Stimulated activated CD8-positive, alpha-beta memory T cell treated with anti-CD3 and anti-CD28 coated beads, Interleukin-7, amount 100 ng/mL, for 1 hour (primary cell): ENCODE measurements at places on chromosomes 1 and 21.

- DNase-seq: no peak
Measured at GRCh38 chr1:95386371-95386770, 152.4 kb downstream of the RWDD3 start.

DNA sequence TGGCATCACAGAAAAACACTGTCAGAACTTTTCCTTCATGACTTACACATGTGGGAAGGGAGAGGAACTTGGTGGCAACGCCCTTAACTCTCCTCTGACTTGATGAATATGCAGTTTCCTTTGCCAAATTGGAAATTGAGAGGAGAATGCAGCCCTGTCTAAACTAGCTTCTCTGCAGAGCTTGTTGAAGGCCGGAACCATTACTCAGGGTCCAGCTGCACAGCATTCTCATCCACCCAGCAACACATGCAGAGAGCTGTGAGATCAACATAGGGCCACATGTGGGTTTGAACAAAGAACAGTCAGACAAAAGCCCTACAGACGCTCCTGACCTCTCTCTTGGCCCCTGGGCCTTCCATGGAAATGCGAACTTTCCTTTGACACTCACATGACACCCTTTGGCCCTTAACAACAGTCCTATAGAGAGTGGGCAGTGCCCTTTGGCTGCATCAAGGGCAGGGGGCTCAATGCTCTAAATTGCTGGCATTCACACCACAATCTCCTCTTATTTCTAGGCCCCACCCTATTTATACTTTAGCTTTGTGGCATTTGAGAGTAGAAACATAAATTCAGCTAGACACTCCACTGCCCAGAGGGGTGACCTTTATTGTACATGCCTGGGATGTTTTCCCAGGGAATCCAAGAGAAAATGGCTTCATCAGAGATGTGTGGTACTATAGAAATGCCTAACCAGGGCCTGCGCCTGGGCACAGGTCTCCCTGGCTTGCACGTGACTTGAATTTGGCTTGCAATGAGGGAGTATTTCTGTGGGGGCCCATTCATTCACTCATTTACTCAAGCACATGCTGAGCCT is 64.4 kb downstream of the CDC7 start:
- DNase-seq: no peak

DNA sequence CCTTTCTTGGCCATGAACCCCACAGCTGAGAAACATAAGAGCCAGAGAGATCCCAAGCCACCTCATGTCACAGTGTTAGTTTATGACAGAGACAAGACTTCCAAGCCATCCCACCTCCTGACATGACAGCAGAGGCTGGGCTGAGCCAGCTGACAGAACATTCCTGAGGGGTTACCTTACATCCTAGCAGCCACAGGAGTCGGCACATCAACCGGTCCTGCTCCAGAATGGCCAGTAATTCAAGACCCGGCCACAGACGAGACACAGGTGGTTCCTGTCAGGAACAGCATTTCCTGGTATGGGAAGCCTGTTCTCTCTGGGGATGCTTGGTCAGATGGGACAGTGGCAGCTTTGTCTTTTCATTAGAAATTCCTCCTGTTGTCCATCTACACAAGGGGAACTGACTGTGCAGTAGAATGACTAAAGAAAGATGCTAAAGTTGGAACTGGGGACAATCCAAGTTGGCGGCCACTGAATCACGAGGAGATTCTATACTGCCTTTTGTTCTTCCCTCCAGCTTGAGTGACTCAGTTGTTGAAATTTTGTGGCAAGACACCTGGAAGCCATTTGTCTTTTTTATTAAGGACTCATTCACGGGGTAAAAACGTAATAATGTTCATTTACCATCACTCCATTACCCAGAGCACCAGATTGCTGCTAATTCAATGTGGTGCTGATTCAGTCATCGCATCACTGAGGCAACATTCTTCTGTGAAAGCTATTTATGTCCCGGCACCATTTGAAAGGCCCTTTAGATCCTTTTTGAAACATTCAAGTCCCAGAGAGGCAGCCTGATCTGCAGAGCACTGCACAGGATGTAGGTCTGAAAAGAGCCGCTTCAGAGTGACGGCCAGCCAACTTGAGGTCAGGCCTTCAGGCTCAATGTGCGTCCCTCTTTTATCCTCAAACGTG is 37.2 kb upstream of the NPL start:
- no peak for DNase-seq

DNA sequence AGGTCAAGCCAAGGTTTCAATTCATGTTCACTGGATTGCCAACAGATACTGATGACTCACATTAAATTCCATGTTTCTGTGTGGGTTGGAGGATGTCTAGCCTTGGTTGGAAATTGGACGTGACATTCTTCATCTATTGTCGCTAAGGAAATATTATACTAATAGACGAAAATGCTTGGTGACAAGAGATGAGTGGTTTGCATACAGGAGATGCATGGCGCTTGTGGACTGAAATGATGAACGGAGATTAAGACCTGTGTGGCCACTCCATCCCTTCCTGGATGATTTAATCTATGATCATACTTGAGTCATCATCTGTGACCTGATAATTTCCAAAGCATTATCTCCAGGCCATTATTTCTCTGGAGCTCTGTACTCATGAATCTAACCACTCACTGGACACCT is 97.0 kb upstream of the CD34 start:
- DNase-seq: no peak

GRCh38 chr1:17183388-17184160 is 21.4 kb upstream of the PADI1 start:
- no peak for DNase-seq

DNA sequence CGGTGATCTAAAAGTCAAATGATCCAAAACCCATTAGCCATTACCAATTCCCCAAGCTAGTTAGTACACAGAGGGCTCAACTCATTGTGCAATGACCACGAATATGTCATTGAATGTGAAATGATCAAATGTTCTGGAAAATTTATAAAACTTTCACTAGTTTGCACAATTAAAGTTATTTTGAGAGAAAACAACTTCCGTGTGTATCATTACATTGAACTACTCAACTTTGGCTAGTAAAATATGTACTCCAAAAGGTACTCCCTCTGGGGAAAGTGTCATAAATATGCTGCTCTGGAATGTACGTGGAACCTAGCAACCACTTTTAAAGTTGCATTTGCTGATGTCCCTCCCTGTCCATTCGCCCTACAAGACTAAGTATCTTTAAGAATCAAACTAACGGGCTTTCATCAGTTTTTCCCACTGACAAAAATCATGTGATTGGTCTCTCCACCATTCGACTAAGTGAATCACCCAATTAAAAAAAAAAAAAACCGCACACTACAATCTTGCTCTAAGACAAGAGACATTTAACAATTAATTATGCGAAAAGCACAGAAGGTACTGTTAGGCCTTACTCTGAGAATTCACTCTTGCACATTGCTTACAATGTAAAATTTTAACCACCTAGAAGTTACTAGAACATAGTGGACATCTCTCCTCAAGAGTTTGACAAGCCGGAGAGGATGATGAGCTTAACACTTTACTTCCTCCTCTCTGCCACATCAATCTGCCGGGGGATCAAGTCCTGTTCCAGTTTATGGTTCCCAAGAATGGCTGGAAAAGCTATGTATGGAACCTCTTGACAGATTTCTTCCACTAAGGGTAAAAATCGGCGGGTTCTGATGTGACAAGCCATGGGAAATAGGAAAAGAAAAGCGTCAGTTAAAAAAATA is 1.2 kb downstream of the ACBD3 start:
- no peak for DNase-seq

DNA sequence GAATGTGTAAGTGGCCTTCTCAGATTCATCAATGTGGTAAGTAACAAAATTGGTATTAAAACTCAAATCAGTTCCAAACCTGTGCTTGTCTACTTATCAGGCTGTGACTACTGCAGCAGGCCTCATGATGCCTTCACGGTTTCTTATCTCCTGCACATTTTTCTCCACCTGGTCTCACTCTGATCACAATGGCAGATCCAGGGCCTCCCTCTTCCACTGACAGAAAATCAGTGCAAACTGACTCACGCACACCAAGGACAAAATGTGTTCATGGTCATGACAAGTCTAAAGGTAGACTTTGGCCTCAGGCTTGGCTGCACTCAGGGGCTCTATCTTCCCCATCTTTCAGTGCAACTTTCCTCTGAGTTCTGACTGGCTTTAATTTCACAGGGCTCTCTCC is 56.7 kb upstream of the ATP1A1 start:
- DNase-seq: no peak

GRCh38 chr21:40731206-40731605 is 115.8 kb downstream of the DSCAM start:
- no peak for DNase-seq

DNA sequence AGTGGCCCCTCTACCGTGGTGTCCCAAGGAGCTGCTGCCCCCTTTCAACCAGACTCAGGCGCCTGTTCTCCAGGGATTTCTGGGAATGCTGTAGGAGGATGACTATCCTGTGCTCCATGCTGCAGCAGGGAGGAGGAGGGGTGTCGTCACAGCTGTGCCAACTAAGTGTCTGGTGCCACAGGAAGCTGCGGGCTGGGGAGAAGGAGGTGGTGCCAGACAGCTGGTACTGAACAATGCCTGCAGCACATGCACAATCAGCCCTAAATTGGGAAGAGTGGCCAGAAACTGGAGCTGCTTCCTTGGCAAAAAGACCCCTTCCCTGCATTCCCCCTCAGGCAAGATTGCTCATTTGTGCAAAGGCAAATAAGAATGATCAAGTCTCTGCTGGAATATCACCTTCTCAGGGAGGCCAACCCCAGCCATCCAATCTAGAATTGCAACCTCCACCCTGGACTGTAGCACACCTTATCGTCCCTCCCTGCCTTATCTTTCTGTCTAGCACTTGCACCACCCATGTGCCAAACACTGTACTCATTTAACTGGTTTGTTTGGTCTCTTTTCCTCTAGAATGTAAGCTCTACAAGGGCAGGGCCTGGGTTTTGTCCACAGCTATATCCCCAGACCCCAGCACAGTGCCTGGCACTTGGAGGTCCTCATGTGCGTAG is 33.3 kb downstream of the LAMB3 start:
- DNase-seq: no peak

GRCh38 chr1:45512641-45513054 is 9.0 kb downstream of the PRDX1 start:
- no peak for DNase-seq

DNA sequence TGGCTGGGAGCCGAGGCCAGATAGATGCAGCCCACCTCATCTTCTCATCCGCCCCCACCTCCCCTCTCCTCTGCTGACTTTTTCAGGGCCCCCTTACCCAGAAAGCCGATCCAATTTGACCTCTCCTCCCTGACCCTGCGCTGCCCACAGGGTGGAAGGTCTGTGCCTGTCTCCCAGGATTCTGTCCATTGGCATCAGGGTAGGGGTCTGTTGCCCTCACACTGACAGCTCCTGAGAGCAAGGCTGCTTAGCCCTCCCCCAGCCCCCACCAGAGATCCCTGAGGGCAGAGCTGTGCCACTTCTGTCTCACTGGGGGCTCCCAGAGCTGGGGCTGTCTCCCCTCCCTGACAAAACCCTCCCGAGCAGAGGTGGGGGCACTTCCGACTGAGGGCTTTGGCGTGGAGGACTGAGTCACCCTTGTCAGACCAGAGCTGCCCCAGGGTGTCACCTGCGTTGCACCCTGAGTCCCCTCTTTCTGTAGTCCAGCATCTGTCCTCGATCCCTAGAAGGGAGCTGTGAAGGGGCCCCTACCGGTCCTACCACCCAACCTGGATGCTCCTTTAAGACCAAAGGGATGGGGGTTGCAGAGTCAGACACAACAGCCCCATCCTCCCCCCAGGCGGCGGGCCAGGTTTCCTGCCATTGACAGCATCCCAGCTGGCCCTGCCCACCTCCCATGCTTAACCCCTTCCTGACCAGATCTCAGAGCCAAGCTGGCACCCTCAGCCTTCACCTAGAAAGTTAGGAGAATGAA is 2.4 kb upstream of the FAM110D start:
- DNase-seq: no peak

GRCh38 chr1:162633081-162633762 is 958 bp downstream of the DDR2 start:
- no peak for DNase-seq

DNA sequence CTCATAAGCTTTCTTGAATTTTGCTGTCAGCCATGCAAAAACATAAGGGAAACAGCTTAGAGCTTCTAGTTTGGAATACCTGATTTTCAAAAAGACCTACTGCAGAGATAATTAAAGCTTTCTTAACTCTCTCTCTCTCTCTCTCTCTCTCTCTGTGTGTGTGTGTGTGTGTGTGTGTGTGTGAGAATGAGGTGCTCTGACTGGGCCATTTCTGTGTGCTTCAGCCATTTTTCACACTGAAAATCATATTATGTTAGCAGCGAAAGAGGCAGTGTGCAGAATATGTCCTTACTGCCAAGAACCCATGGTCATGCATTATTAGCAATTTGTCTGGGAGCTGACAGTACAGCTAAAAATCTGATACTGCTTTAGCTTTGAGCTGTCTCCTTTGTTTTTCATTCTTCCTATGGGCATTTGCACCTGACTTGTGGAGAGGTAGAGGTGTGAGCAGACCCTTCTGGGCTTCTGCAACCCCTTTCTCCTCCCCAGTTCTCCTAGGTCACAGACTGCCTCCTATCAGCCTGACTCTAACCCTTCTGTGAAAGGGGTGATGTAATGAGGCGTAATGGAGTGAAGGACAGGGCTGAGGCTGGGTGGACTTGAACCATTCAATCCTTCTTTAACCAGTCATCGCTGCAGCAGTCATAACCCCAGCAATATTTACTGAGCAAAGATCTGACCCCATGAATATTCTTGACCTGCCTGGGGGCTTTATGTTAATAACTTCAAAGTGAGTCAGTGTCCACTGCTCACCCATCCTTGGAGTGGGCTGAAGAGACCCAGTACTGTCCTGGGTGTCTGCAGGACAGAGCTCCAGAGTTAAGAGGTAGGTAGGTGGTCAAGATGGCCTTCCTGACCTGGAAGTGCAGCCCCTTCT is 61.2 kb downstream of the SYT6 start:
- no peak for DNase-seq

- no peak for DNase-seq
Measured at GRCh38 chr1:162691999-162692575, 59.8 kb downstream of the DDR2 start.

DNA sequence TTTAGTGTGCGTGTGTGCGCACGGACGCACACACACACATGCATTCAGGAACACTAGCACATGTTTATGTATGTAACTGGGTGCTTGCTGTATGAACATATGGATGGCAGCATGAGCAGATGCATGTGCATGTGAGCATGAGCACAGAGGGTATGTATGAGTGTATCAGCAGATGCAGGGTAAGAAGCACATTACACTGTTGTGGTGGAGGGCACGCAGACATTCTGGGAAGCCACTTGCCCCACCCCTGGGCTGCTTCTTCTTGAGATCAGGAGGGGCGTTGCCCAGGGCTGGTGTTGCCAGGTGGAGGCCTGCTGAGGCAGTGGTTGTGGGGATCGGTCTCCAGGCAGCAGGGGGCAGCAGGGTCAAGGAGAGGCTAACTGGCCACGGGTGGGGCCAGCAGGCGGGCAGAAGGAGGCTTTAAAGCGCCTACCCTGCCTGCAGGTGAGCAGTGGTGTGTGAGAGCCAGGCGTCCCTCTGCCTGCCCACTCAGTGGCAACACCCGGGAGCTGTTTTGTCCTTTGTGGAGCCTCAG is 3.9 kb upstream of the P3R3URF start:
- DNase-seq: no peak

DNA sequence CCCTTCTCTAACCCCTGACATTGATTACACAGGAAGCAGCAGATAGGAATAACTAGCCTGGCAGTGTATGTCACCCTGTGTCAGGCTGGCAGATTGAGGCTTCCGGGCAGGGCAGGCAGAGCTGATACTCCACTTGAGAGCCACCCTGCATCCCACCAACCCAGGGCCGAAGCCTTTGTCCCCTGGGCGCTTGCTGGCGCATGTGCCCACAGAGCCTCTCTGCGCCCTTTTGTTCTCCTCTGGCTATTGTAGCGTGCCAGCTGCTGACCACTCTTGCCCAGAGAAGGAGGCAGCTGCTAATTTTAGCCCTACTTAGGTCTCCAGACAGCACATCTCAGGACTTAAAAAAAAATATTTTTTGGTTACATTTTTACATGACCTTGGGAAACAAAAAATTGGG is 304.9 kb downstream of the HHAT start:
- DNase-seq: no peak
